ENCODE measurements at places on chromosomes 6 and 20.

- no peak for DNase-seq
Measured at GRCh38 chr6:170091639-170092579, 199.0 kb downstream of the DLL1 start.

DNA sequence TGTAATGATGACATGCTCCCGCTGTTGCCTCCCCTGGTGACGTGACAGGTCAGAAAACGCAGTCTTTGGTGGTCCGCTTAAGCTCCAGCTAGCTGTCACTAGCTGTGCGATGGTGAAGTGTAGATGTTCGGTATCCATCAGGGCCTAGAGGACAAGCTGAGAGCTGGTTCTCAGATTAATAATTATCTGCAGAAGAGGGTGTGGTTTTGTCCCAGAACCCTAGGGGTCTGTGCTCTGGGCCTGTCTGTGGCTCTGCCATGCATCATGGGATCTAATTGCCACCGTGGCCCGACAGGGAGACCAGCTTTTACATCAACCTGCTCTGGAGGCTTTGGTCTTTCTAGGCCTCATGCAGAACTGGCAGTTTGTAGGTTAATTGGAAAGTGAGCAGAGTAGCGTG lies 34.1 kb downstream of the ERMARD start:
- no peak for DNase-seq

DNA sequence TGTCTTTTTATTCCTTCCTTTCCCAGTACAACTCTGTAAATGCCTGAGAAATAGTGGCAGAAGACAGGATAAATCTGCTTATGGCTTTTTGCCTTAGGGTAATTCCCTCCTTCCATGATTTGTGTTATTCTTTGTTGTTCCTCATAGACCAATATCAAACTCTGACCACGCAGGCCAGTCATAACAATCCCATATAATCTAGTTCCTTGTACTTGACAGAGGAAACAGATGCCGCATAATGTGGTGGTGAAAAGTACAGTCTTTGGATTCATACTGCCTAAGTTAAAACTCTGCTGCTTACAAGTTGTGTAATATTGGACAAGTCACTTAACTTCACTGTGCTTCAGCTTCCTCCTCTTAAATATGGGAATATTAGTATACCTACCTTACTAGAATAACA lies 8.2 kb upstream of the BAG2 start:
- DNase-seq, result no peak

DNA sequence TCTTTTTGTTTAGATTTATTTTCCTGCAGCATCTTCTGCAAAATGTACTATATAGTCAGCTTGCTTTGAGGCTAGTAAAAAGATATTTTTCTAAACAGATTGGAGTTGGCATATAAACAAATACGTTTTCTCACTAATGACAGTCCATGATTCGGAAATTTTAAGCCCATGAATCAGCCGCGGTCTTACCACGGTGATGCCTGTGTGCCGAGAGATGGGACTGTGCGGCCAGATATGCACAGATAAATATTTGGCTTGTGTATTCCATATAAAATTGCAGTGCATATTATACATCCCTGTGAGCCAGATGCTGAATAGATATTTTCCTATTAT lies 3.2 kb downstream of the FOXC1 start:
- DNase-seq, result no peak

DNA sequence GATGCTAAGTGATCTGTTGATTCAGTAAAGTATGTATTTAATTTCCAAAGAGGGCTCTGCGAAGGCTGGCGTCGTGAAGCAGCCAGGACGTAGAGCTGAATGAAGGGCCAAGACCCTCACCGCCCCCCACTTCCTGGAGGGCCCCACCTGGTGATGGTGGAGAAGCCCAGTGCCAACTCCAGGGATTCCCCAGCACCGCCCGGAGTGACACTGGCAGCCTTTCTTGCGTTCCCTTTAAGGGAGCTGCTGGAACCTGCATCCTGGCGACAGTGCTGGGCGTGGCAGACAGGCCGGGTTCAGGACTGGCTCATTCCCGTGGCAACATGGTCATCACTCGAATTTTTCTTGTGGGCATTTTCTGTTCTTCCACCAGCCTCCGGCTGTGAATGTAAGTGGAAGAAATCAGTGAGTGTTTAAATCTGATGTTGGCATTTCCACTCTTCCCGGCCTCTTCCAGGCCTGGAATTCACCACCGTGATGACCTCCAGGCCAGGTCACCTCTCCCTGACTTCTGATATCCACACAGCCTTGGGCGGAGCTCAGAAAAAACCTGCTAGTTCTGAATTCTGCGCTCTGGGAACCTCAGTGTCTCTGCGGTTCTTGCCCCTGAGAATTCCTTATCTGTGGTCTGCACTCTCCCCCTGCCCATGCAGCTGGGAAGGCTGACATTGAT lies 57.4 kb upstream of the DACT2 start:
- no peak for DNase-seq

DNA sequence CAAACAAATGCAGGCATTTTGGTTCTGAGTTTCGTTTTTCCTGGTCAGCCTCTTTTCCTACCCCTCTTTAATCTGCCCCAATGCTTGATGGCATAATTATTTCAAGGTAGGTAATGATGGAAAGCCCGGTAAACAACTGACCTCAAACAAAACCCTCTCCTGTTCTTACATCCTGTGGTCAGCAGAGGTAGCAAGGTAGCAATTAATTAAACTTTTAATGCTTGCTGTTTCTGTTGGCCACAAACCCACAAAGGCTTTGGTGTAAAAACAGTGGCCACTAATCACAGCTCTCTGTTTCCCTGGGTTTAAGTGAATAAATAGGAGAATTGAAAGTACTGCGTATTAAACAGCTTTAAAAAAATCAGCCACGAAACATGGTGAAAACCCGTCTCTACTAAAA lies 261.5 kb upstream of the SOX4 start:
- DNase-seq, result no peak
